ENCODE measurements at places on chromosomes 2 and 18.

DNA sequence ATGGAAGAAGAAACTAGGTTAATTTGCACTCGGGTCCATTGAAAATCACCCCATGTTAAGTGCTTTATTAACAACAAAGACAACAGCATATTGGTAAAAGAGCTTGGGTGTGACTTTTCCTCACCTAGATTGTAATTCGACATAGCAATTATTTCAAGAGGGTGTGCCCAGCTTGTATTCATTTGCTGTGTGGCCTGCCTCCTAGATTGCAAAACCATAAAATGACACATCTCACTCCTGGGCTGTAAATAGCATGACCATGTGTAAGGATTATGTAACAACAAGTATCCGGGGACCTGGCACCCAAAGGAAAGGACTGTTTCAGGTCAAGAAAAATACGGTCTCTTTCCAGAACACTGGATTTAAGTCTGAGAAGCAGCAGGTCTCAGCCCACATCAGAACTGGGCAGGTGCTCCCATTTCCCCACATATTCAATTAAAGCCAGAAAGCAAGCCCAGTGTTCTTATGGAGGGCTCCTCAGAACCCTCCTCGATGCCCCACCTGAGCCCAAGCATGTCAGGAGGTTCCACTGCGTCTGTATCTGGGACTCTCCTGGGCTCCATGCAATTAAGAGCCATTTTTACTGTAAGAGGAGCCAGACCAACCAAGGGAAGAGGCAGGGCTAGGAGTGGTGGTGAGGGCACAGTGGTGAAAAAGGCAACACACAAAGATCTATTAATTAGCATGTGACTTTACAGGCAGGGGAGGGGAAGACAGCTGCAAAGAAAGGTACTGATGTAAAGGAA lies 39.2 kb downstream of the MREG start:
- no peak overlapping the region for H3K4me3 ChIP-seq
- H3K36me3 ChIP-seq, result peaks cover 8% of the 10 kb centered on the region
- no peak for DNase-seq

GRCh38 chr18:62894681-62895390 lies 179.5 kb downstream of the PHLPP1 start:
- H3K27me3 ChIP-seq, result no peaks in the 10 kb centered on the region
- H3K4me3 ChIP-seq, result no peak overlapping the region
- no peak overlapping the region for H3K27ac ChIP-seq
- no peak for DNase-seq

DNA sequence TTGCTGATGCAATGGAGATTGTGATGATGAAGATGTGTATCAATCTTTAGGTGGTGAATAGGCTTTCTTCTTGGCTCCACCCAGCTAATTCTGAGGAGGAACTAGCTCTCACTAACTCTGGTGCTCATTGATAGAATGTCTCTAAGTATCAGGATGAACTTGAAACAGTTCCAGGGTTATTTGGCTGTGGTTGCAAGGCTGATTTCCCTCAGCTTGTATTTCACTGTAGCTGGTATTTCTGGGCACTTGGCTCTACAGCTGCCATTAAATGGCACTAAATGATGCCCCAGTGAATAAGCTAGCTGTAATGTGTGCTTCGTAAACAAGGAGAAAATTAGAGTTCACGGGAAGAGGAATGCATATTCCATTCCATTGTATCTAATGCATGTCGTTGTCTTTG lies 241.2 kb downstream of the RPIA start:
- H3K27me3 ChIP-seq, result no peaks in the 10 kb centered on the region
- H3K27ac ChIP-seq, result no peak overlapping the region
- H3K36me3 ChIP-seq, result no peaks in the 10 kb centered on the region
- no peaks in the 10 kb centered on the region for H3K4me1 ChIP-seq
- no peak for DNase-seq

DNA sequence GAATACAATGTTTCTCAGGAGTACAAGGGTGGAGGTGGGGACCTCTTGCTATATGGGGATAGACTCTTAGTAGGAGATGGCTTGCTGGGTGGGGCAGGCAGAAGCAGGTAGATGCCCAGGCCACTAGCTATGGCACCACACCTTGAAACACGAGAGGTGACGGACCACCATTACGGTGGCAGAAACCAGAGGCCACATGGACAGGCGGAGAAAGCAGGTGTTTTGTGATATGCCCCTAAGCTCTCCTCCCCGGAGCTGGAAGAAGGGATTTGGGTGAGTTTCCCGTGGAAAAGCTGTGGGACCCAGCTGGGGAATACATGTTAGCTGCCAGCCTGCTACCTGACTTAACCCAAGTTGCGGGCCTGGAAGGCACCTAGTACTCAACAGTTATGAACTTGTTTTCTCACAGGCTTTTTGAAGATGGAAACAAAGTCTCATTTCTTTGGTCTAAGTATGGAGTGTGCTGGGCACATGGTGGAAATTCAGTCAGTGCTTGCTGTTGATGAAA lies 16.7 kb downstream of the PLA2R1 start:
- no peak overlapping the region for H3K27ac ChIP-seq
- no peaks in the 10 kb centered on the region for H3K36me3 ChIP-seq
- peaks cover 47% of the 10 kb centered on the region for H3K27me3 ChIP-seq
- H3K4me1 ChIP-seq, result no peaks in the 10 kb centered on the region
- H3K4me3 ChIP-seq, result no peak overlapping the region

- no peak overlapping the region for H3K4me3 ChIP-seq
- no peak overlapping the region for H3K27ac ChIP-seq
- H3K27me3 ChIP-seq, result no peaks in the 10 kb centered on the region
- H3K4me1 ChIP-seq, result peaks cover 19% of the 10 kb centered on the region
- H3K36me3 ChIP-seq, result peaks cover 41% of the 10 kb centered on the region
- DNase-seq, result no peak
Measured at GRCh38 chr2:195730912-195731311, 73.9 kb downstream of the SLC39A10 start.

DNA sequence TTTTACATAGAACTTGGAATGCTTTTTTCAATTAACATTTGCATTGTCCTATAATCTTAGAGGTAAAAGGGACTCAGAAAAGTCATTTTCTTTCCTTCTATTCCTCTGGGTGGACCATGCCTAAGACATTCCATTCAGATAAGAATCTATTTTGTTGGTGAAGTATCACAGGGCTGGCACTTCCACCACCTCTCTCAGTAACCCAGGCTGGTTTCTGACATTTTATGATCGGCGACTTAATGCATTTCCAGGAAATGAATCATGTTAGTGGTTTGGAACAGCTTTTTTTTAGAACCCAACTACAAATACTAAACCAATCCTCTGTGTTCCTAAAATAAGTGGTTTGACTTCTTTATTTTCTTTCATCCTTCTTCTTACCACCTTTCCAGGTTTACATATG lies 27.0 kb downstream of the GAD1 start:
- peaks cover 13% of the 10 kb centered on the region for H3K4me1 ChIP-seq
- no peak overlapping the region for H3K27ac ChIP-seq
- peaks cover under 1% of the 10 kb centered on the region for H3K36me3 ChIP-seq
- H3K27me3 ChIP-seq, result peaks cover 33% of the 10 kb centered on the region
- no peak overlapping the region for H3K4me3 ChIP-seq

DNA sequence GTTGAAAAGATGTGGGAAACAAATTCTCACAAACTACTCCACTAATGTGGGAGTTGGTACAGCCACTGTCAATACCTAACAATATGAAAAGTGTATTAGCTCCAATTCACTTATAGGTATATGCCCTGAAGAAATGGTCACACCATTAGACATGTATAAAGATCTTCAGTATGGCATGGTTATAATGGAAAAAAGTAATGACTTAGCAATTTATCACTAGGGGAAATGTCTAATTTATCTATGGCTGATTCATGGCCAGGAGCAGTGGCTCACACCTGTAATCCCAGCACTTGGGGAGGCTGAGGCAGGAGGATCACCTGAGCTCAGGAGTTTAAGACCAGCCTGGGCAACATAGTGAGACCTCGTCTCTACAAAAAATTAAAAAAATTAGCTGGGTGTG lies 52.5 kb downstream of the UGP2 start:
- H3K4me3 ChIP-seq, result no peak overlapping the region
- H3K27ac ChIP-seq, result no peak overlapping the region
- DNase-seq, result no peak
- H3K27me3 ChIP-seq, result no peaks in the 10 kb centered on the region
- H3K4me1 ChIP-seq, result peaks cover 6% of the 10 kb centered on the region

Data from central memory CD8-positive, alpha-beta T cell (primary cell).